ENCODE measurements at places on chromosomes 7 and 10.

GRCh38 chr10:44756216-44756615 lies 154.9 kb upstream of the TMEM72 start:
- DNase-seq, result no peak

DNA sequence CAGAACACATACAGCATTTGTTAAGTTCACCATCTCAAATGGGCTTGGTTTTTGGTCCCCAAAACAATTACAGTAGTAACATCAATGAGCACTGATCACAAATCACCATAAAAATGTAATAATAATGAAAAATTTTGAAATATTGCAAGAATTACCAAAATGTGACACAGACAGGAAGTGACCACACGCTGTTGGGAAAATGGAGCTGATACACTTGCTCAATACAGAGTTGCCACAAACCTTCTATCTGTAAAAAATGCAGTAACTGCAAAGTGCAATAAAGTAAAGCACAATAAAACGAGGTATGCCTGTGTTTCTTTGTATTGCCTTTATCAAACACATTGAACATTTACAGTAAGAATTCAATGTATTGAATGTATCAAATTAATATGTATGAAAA lies 262.7 kb downstream of the CTNNA3 start:
- no peak for DNase-seq

DNA sequence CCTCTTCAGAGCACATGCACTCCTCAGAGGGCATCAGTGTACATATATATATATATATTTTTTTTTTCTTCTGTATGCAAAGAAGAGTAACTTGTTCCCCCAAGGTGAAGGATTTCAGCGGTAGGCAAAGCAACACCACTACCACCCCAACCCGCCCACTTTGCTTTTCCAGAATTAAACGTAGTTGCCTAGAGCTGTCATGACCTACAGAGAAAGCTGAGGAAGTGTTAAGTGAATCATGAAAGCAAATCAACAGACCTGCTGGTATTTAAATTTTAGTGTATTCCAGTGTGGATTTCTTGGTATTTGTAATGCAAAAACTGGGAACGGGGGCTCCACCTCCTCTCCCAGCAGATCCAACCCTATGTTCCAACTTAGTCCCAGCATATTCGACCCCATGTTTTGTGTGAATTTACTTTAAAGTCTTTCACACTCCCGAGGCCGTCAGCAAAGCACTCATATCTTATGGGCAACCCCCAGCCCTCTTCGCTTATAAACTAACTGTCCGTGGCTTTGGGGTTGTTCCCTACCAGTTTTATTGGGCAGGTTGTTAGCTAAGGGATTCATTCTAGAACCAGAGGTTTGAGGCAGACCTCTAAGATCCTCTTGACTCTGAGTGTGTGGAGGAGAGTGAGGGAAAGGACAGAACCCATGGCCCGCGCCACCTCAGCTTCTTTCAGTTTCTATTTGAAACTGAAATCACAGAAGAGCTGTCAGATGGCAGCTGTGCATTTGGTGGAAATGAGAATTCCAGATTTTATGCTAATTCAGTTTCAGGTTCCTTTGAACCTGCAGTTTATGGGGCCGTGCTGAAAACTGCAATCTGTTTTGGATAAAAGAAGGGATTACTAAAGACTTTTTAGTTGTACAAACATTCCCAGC lies 450.2 kb upstream of the GALNT17 start:
- no peak for DNase-seq

- no peak for DNase-seq
Measured at GRCh38 chr7:13197501-13197900, 510.1 kb downstream of the ARL4A start.

DNA sequence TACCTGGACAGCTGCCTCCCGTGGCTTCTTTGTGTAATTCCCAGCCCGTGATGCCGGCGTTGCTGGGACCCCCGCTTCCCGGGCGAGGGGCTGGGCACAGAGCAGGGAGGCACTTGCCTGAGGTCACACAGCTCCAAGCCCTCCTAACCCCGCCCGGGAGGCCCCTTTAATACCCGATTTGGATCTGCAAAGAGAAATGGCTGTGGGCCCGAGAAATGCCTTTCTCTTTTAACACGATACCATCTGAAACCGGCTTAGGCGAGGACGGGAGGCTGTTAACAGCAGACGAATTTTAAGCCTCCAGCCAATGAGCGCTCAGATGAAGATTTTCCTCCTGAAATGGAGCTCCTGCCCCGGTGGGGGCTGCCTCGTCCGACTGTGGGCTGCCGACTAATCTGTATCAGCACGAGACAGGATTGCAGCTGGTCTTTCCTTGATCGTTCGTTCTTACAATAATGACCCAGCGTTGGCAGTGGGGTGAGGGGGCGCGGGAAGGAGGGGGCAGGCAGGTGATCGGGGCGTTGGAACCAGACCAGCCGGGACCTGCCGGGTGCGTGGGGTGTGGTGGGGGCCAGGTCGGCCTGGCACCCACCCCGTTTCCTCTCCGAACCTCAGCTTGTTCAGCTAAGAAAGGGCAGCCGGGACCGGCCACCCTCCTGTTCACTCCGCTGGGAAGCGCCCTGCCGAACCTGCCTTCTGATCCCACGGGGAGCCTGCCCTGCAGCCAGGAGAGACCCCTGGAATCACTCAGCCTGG lies 36.2 kb upstream of the FOXL3 start:
- no peak for DNase-seq

GRCh38 chr7:57417736-57418135 lies 32.2 kb upstream of the ZNF716 start:
- no peak for DNase-seq

GRCh38 chr7:56115852-56116538 lies at the start of gene NUPR2:
NUPR2 (minus strand) TSS chr7:56116417; CDS start chr7:56116314, 103 bp downstream.
- no peak for DNase-seq

DNA sequence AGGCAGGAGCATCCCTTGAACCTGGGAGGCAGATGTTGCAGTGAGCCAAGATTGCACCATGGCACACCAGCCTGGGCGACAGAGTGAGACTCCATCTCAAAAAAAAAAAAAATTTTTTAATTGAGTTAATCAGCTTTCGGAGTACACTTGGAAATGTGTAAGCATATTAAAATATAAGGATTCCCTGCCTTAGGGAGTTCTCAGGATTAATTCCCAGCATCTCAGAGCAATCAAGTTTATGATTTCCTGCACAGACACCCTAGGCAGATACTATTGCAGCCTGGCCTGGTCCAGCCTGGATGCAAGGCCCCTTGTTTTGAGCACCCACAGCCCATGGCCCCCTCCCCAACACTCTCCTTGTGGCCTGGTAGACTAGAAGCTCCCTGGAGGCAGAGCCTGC lies 39.8 kb downstream of the GFRA1 start:
- DNase-seq, result no peak

GRCh38 chr7:28381466-28381865 lies 30.9 kb upstream of the CREB5 start:
- no peak for DNase-seq

DNA sequence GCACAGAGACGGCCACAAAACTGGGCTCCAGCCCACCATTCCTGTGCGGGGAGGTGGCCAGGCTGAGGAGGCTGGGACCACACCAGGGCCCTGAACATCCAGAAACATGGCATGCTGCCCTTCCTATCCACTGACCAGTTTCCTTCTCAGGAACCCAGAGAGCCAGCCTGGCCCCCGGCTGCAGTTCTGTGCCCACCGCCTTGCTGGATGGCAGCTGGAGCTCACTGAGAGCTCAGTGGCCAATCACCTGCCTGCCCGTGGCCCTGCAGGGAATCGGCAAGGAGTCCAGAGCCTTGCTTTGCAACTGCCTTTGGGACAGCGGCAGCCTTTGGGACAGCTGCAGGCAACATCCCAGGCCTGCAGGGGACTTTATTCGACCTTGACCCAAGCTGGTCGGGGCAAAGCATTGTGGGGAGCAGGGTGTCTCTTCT lies 30.4 kb downstream of the STK32C start:
- no peak for DNase-seq

- no peak for DNase-seq
Measured at GRCh38 chr7:151999424-152000090, 25.9 kb upstream of the GALNT11 start.

- no peak for DNase-seq
Measured at GRCh38 chr7:116273283-116273917, 63.1 kb downstream of the TES start.

GRCh38 chr10:3095373-3096139 lies 28.2 kb downstream of the PFKP start:
- DNase-seq, result no peak

DNA sequence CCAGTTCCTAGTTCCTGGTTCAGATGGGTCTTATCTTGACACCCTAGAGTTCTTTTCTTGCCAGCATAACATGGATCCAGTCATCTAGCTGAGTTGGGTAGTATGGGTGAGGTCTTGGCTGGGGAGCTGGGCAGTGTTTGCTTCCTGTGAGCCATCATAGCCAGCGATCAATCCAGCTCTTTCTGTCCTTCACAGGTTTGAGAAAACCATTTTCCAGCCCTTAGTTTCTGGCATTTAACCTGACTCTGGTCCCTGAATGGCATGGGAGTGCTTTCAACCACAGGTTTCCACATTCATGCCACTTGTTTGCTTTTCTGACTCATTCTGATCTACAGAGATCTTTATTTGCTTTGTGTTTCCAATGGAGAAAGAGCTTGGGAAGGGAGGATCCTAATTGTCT lies 8.6 kb downstream of the SLC13A1 start:
- no peak for DNase-seq

DNA sequence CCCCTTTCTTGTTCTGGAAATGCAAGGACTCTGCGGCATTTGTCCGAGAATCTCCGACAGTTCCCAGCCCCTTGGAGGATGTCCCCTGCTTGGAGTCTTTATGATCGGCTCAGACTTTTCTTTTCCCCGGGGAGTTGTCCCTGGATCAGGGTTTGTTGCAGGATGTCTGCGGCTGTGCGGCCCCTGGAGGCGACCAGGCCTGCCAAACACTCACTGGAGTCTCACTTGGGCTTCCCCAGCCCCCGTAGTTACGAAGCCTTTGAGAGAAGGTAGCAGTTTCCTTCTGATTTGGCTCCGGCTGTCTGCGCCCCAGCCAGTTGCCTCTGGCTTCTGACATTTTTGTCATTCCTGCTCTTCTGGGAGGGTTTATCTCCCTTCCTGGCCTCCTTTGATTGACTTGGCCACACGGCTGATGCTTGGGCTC lies 16.1 kb downstream of the COL26A1 start:
- no peak for DNase-seq

DNA sequence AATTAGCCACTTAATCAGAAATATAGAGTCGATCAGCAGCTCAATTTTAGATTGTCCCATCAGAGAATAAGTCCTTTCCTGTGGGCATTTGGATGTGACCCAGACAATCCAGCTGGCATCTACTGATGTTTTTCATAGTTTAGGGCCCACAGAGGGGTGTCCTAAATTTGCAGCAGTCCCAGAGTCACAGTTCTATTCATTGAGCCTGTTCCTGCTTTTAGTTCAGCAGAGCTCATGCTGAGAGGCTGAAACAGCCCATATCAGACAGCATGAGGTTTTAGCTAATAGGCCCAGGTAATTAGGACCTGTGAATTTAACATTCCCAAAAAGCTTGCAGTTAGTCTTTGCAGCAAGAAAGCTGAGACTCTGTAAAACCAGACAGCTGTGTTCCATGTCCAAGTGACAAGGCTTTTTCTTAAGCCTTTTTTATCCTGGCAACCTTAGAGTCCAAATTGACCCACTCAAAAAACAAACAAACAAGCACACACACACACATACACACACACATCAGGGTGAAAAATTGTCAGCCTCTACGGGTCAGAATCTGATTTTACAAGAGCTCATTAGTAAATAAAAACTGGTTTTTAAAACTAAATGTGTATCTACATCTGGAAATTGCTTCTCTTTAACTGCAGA lies 33.7 kb downstream of the ANKIB1 start:
- no peak for DNase-seq

GRCh38 chr7:116528008-116528789 lies 3.4 kb downstream of the CAV1 start:
- no peak for DNase-seq

Data from NCI-H1436 treated with DMSO at 0.1 percent for 48 hours (cell line).